ENCODE measurements at places on chromosomes 5 and 9.

DNA sequence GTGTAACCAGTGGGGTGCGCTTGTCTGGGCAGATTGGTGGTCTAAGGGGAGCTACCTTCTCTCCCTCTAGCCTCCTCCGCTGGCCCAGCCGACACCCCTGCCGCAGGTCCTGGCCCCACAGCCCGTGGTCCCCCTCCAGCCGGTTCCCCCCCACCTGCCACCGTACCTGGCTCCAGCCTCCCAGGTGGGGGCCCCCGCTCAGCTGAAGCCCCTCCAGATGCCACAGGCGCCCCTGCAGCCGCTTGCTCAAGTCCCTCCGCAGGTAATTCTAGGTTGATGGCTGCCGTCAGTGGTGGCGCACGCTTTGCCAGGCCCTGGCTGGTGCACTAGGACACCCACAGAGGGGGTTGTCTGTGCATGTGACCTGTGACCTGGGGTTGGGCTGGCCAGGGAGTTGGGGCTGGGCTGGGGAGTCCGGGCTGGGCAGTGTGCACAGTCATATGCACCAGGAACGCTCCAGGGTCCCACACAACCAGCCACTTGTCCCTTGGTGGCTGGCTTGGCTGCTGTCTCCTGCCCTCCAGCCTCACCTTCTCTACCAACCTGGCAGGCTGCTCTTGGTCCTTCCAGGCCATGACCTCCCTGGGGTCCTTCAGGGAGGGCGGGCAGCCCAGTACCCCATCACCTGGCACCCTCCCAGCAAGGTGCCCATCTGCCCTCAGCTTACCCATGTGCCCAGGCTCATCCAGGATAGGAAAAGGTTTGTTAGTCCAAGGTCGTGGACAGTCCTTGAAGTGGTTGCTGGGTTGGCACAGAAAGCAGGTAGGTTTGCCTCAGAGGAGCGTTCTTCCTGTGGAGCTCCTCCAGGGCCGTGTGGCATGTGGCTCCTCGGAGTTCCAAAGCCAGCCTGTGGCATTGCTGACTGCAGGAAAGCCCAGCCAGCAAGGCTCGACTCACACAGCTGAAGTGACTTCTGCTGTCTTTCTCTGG is 73.2 kb downstream of the WNK2 start:
- no peak for DNase-seq

DNA sequence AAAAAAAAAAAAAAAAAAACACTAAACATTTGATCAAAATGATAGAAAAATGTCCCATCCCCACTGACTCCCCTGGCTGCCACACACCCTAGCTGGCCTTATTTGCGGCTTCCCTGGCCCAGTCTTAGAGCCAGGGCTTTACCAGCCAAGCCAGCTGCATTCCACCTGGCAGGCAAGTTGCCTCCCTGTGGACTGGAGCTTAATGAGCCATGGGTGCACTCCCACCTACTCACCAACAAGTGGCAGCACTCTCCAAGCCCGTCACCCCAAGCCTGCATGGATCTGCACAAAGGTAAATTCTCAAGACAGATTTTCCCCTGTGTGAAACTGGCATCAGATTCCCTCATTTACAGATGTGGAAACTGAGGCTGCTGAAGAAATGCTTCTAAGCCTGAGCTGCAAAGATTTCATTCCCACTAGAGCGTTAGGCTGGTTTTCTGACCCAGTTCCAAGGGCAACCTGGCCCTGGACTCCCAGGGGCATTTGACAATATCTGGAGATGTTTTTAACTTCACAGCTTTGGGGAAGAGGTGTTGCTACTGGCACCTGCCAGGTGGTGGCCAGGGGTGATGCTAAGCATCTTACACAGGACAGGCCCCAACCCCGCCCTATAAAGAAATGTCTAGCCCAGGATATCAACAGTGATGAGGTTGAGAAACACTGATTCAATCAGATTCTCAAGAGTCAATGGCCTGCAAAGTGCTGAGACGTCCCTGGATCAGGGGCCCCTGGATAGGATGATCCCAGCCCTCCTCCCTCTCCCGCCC is 21.9 kb upstream of the VDAC1 start:
- peak; percentile 61 for DNase-seq

- no peak for DNase-seq
Observed at GRCh38 chr5:138448070-138448469, 9.2 kb downstream of the REEP2 start.

DNA sequence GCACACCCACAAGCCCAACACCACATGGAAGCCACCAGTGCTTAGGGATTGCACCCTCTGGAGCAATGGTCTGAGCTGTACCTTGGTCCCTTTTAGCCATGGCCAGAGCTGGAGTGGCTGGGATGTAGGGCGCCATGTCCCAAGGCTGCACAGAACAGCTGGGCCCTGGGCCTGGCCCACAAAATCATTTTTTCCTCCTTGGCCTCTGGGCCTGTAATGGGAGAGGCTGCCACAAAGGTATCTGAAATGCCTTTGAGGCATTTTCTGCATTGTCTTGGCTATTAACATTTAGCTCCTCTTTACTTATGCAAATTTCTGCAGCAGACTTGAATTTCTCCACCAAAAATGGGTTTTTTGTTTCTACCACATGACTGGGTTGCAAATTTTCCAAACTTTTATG is 117.6 kb downstream of the SPOCK1 start:
- no peak for DNase-seq

Measured in NCI-H1092 treated with DMSO at 0.1 percent for 48 hours (cell line).